Sigmoid colon (tissue), 7 donors: ENCODE measurements at places on chromosomes 1 and 21.
A peak's percentile ranks its signal among the peaks of the same experiment; 100 is the strongest.

GRCh38 chr21:43340491-43341377 is 86.2 kb downstream of the SIK1 start:
- DNase-seq: no peak

GRCh38 chr1:28506907-28507246 is 1.0 kb downstream of the RCC1 start:
- no peak for DNase-seq

GRCh38 chr1:230971771-230972170 is 6.9 kb downstream of the TTC13 start:
- DNase-seq: no peak

DNA sequence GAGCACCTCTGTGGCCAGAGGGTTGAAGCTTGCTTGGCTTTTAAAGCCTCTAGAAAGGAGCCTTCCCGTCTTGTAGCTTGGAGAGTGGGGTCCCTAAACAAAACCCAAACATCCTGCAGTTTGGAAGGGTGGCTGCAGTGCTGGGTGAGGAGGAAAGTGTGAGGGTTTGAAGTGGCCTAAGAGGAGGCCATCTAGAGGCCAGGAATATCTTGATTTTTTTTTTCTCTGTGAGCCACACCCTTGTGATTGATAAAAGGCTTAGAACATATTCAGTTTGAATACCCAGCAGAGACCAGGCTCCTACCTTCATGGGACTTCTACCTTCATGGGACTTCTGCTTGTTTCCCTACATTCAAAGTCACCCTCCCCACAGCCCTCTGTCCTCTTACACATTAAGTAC is 37.3 kb upstream of the PIGV start:
- no peak for DNase-seq

- no peak for DNase-seq
Measured at GRCh38 chr1:88935522-88936222, 44.3 kb upstream of the GTF2B start.

- peak; percentile 35 for DNase-seq
Measured at GRCh38 chr1:37951783-37952624, 5.2 kb upstream of the INPP5B start.

DNA sequence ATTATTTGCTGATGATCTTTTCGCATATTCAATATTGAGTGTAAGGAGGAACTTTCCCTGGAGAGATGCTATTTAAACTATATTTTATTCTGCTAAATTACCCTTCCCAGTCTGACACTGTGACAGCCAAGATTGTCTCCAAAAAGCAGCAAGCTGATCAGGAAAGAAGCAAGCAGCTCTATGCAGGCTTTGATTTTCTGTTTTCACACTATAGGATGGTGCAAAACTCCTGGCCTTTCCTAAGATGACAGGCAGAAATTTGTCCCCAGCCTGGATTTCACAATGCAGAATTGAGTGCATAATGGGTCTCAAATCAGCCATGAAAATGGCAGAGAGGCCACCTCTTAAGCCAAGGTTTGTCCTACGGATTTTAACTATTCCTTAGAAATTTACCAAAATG is 1.1 kb downstream of the SGIP1 start:
- DNase-seq: no peak

- DNase-seq: no peak
Measured at GRCh38 chr1:231571904-231572303, 43.4 kb downstream of the TSNAX start.

DNA sequence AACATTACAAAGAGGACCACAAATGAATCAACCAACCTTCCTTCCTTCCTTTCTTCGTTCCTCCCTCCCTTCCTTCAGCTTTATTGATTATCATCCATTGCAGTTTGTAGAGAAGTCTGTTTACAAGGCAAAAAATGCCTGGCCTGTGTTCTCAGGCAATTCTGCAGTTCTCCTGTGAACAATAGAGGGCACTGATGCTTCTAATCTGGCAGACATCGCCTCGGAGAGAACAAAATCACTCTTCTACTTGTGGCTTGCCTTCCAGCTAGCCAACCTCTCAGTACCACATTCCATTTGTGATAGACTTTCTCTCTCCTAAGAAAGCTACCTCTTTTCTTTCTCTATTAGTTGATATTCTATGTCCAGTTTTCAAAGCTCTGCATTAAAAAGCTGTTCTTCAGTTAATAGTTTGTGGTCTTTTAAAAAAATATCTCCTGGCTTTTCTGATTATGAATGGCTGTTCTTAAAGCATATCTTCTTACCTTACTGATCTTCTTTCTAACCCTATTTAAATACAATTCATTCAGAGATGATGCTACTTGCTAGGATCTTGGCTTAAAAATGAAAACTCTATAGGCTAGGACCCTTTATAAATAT is 26.9 kb upstream of the ESRRG start:
- DNase-seq: no peak

DNA sequence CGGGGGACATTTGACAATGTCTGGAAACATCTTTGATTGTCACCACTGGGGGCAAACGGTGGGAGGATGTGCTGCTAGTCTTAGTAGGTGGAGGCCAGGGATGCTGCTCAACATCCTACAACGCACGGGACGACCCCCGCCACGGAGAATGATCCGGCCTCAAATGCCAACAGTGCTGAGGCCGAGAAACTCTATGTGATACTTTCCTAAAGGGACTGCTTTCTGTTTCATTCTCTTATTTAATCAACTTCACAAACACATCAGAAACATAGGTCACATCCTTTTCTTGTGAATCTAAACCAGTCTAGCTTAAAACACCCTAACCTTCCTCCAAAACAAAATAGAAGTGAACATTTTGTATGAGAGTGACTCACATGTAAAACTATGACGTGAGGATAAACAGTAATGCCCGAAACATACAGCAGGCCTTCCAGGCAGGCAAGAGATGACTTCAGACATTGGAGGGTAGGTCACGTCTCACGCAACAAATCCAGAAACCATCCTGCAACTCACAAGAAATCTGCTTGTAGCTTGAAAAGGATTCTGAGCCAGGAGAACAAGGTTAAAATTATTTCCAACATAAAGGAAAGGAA is 37.2 kb upstream of the ETS2 start:
- DNase-seq: no peak

- no peak for DNase-seq
Measured at GRCh38 chr1:101308935-101309333, 72.1 kb downstream of the S1PR1 start.

DNA sequence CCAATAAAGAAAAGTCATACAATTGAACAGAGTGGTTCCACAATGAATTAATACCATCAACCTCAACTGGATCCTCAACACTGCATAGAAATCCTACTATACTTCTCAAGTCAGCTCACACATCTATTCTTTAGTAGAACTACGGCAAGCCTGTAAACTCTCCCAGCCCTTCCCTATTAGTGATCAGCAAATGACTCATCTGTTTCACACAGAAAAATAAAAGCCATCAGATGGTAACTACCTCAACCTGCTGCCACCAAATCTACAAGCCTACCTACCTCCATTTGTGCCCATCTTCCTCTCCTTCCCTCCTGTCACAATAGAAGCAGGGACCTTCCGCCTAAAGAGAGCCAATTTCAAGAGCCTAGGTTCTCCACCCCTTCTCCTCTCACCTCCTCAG is 63.6 kb downstream of the DMAP1 start:
- DNase-seq: no peak

- DNase-seq: no peak
Measured at GRCh38 chr1:23930861-23931490, 17.8 kb upstream of the CNR2 start.

GRCh38 chr1:2176615-2177014 is 18.0 kb downstream of the FAAP20 start:
- no peak for DNase-seq

DNA sequence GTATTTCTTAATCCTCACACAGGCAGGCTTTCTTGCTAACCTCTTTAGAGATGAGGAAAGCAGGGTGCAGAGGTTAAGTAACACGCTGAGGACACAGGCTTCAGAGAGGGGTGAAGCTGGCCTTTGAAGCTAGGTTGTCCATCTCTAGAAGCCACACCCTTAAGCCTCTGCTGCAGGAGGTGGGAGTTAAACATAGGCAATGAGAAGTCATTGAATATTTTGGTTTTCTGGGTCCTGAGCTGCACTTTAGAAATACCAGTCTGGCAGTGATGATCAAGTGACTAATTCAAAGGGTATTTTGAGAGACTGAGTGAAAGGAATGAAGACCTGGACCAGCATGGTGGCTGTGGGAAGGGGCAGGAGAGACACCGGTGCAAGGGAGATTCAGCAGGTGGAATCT is 9.9 kb downstream of the KCNJ15 start:
- no peak for DNase-seq
